ENCODE measurements at places on chromosomes 7 and 10. TPM values are rescaled to one million over a fixed set of nuclear protein-coding genes. Genes with fewer than 3 reads are reported as not detected.

DNA sequence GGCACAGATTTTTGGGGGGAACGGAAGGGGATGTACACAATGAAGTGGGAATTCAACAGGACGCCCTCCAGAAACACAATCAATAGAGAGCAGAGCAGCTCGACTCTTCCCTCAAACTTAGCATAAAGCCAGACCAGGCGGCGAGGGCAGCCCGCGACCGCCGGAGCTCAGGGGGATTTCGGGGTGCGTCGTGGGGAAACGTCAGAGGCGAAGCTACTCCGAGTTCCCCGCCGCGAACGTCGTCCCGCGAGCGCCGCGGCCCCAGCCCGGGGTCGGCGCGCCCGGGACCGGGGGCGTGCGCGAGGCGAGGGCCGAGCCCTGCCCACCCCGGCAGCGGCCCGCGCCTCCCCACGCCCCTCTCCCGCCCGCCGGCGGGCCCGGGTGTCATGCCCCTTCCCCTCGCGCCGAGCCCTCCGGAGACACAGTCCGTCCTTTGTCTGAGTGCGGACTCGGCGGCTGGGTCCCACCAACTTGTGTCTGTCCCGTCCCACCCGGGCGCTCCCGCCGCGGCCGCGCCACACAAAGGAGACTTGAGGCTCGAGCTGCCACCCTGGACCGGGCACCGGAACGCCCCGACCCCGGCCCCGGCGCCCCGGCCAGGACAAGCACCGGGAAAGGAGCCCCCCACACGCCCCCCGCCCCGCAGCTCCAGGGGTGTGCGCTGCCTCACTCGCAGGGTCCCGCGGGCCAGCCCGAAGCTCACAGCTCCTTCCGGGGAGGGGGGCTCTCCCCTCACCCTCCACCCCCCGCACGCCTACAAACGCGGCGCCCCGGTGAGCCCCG is 634 bp downstream of the EZH2 start:
- DNase-seq = peak; percentile 45

GRCh38 chr7:127754457-127754856 is 102.5 kb downstream of the SND1 start:
- DNase-seq = no peak

DNA sequence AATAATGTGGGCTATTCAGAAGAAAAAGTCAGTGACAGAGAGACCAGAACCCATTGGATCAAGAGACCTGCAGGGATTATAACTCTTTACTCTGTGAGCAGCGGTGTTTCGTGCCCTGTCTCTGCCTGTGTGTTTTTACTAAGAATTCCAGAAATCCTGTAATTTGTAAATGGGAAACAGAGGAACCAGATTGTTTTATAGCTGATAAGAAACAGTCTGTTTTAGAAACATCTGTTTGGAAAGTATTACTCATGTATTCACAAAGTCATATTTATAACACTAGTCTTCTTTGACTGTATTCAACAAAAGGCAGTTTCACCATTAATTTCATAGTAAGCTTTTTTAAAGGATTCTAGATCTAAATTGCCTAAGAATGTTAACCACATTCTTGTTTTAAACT is 30.0 kb upstream of the VDAC2 start:
- DNase-seq = no peak

DNA sequence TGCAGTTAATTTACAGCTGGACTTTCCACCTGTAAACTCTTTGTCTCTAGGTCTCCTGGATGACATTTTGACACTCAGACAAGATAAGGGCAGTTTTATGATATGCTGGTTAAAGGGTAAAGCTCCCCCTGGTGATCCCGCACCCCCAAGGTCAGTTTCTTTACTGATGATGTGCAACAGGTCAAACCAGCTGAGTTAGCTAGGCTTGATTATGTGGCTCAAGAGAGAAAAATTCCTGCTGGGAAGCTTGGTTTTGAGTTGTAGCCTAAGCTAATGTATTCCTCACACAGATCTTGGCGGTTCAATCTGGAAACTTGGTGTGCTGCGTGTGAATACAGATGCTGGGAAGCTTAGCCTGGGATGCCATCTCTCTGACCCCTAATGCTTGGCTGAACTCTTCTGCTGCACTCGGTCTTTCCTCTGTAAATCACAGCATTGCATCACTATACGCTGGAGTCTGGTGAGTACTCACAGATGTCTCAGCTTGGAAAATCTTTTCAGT is 11.4 kb upstream of the AKR1D1 start:
- DNase-seq = no peak

GRCh38 chr7:28037220-28038010 is 143.2 kb downstream of the JAZF1 start:
- DNase-seq = peak; percentile 94

DNA sequence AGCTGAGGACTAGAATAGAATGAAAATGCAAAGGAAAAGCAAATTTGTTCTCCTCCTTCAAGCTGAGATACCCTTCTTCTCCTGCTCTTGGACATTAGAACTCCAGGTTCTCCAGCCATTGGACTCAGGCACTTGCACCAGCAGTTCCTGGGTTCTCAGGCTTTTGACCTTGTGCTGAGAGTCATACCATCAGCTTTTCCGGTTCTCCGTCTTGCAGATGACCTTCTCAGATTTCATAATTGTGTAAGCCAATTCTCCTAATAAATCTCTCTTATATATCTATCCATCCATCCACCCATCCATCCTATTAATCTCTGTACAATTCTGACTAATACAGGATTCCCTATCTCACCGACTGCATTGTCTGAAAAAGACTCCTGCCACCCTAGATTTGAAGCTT is 108.3 kb downstream of the AHR start:
- no peak for DNase-seq

- DNase-seq = no peak
Measured at GRCh38 chr7:8042796-8043535, 74.4 kb downstream of the GLCCI1 start.

GRCh38 chr10:124078028-124078427 is 15.4 kb downstream of the CHST15 start:
- DNase-seq = no peak

DNA sequence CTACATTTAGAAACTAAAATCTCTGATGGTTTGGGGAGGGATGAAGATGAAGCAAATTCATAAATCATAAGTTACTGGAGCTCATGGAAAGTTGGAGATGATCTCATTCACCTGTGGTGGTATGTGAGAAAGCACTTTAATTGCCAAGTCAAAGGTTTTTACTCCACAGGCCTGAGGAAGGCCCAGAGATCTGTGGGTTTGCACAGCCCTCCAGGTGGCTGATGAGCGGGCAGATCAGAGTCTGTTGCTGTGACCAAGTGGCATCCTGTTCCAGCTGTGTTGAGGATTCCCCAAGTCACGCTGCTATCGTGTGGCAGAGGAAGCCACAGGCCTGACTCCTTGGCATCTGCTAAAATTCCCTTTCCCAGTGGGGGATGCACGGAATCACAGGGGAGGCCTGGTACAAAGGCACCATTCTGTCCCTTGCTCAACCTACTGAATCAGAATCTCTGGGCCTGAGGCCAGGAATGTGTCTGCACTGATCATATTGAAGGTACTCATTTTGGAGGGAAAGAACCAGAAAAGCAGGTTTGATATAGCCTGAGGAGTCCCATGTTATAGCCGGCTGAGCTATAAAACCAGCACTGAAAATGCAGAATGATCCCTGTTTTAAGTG is 19.7 kb upstream of the DDC start:
- DNase-seq = no peak

GRCh38 chr7:93856323-93856722 is 34.2 kb downstream of the TFPI2 start:
- no peak for DNase-seq

GRCh38 chr7:17134786-17135185 is 163.7 kb upstream of the AHR start:
- no peak for DNase-seq

DNA sequence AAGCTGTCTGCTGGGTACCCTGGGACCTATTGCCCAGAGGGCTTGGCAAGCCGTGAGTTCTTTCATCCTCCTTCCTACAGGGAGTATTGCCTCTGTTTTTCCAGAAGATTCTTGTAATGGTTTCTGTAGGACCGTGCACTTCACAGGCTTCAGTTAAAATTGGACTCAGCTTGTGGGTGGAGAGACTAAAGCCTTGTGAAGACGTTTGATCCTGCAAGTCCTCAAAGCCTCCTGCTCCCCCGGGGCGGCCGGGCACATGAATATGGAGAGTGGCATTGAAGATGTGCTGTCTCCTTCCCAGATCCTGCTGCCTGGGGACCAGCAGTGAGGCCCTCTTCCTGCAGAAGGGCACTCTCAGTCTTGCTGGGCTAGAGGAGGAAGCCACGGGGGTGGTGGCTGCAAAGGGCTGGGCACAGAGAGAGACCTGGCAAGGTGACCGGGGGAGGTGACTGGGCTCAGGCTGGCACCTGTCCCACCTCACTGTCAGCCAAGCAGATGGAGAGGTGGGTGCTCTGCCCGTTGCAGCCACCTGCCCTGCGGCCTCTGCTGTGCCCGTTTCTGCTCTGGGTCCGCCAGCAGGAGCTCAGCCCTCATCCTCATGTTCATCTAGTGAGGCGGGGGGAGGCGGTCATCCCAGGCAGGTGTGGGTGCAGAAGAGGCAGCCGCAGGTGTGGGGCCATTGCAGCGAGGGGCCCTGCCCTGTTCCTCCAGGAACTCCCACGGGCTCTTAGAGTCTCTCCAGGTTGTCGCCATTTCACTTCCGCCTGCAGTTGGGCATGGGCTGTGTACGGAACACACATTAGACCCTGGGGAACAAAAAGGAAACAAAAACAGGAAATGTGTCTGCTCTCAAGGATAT is 55.7 kb downstream of the TMEM209 start:
- DNase-seq = no peak

DNA sequence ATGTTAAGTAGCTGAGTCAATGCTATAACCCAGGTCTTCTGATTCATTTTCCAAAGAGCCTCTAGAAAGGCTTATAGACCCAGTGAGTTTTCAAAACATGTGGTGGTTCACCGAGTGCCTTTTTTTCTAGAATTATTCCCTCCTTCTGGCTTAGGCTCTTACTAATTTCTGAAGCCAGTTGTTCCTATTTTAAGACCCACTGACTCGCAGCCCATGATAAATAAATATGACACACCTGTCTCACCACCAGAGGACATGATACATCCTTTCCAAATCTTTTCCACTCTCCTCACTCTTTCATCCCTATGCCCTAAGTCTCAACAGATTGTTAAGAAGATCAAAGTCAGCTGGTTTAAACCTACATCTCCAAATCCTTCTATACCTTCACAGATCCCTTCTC is 126.0 kb upstream of the WNT16 start:
- DNase-seq = no peak

GRCh38 chr10:126294451-126294850 is 93.8 kb downstream of the ADAM12 start:
- no peak for DNase-seq

DNA sequence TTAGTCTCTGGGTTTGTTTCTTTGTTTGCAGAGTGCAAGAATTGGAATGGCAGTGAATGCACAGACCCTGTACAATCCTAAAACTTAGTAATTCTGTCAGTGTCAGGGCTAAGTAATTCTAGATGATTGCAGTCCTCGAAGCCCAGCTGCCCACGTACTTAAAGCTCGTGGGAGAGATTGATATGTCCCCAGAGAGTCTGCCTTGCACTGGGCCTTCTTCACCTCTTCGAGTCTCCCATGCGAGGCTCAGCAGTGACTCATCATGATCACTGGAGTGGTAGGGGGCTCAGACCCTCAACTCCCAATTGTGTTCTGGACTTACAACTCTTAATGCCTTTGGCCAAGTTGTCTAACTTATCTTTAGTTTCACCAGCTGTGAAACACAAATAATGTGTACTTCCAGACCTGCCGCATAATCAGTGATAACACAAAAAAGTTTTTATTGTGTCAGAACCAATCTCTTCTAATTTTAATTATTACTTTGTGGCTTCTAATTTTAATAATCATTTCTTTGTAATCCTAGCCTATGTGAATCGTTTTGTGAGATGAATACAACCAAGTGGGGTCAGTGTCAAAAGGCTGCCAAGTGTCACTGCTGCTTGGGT is 345.6 kb upstream of the LRGUK start:
- DNase-seq = no peak

DNA sequence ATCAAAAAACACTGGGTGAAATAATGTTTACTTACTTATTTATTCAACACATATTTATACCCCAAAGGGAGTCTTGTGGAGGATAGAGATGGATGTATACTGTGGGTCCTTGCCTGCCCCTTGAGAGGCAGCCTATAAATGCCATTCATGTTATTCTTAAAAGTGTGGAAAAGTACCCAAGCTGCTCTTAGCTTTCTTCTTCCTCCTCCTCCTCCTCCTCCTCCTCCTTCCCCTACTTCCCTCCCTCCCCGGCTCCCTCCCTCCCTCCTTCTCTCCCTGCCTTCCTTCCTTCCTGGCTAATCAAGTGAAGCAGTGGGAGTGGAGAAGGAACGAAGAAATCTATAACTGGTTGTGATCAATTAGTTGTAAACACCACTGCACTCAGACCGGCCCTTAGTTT is 21.2 kb upstream of the IGF2BP3 start:
- no peak for DNase-seq

- no peak for DNase-seq
Measured at GRCh38 chr7:149459540-149460452, 1.1 kb downstream of the ZNF777 start.

GRCh38 chr7:136049818-136050461 is 72.8 kb upstream of the MTPN start:
- DNase-seq = no peak

- no peak for DNase-seq
Measured at GRCh38 chr10:72567889-72568640, 57.8 kb downstream of the MICU1 start.

- DNase-seq = no peak
Measured at GRCh38 chr7:151378011-151378410, 31.8 kb downstream of the WDR86 start.

- no peak for DNase-seq
Measured at GRCh38 chr7:103594186-103594585, 148.2 kb upstream of the SLC26A5 start.

DNA sequence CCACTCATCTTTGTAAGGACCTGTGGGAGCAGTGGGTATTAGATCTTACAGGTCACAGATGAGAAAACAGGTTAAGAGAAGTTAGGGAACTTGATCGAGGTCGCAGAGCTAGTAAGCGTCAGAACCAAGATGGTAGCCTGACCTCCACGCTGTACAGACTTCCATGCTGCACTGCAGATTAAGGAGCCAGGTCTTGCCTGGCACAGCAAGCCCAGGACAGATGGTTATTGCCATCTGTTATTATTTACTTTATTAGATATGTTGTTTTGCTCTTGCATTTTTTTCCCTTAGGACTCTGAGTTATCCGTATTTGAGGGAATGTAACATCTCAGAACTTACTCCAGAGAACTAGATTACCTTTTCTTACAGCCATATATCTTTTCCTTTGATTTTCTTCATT is 147.2 kb downstream of the NSUN6 start:
- no peak for DNase-seq

The LEP gene
- total RNA-seq = not detected

The CNNM1 gene
- not detected for total RNA-seq

The TMEM229A gene
- total RNA-seq = not detected

The ITIH5 gene
- total RNA-seq = 16.3 TPM

The CPA4 gene
- total RNA-seq = 14.7 TPM

The NUP42 gene
- 56.2 TPM for total RNA-seq

The NRG3 gene
- total RNA-seq = not detected

The SH2D4B gene
- not detected for total RNA-seq

The PDK4 gene
- not detected for total RNA-seq

The NANOS1 gene
- 0.71 TPM for total RNA-seq

The TPST1 gene
- 51.0 TPM for total RNA-seq

The PALD1 gene
- not detected for total RNA-seq

The CYP26C1 gene
- total RNA-seq = not detected

The RAB19 gene
- not detected for total RNA-seq
